ENCODE measurements at places on chromosomes 2 and 18.
A peak's percentile ranks its signal among the peaks of the same experiment; 100 is the strongest.

DNA sequence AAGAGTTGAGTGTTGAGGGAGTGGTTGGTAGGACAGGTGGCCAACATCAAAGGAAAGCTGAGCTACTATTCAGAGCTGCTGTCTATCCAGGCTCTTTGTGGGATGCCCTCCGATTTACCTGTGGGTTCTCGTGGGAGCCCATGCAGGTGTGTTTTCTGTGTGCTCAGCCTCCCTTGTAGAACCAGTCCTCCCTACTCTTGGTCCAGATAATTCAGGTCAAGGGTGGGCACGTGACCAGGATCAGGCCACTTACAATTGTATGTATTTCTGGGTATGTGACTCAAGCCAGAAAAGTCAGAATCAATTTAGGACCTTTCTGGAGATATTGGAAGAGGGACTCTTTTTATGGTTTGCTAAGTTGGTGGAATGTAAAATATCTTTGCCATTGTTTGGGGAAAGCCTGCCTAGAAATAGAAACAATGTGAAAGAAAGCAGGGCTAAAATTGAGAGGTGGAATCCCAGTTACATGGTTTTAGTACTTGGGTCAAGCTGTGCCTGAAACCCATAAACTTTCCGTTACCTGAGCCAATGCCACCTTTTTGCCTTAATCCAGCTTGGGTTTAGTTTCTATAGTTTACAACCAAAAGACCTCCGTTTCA, 93.2 kb downstream of the PDCL3 start:
- no peaks in the 10 kb centered on the region for H3K4me1 ChIP-seq
- H3K27ac ChIP-seq, result no peak overlapping the region
- DNase-seq, result no peak
- H3K4me3 ChIP-seq, result no peak overlapping the region

- no peaks in the 10 kb centered on the region for H3K27me3 ChIP-seq
- H3K36me3 ChIP-seq, result peaks cover 2% of the 10 kb centered on the region
- H3K4me1 ChIP-seq, result peaks cover 30% of the 10 kb centered on the region
- no peak overlapping the region for H3K4me3 ChIP-seq
- H3K27ac ChIP-seq, result peak overlapping the region; percentile 4
- no peak for DNase-seq
Measured at GRCh38 chr2:168201584-168202116, 45.7 kb downstream of the STK39 start.

- no peaks in the 10 kb centered on the region for H3K27me3 ChIP-seq
- DNase-seq, result no peak
- H3K27ac ChIP-seq, result peak overlapping the region; percentile 90
- peaks cover 44% of the 10 kb centered on the region for H3K4me1 ChIP-seq
- H3K4me3 ChIP-seq, result no peak overlapping the region
Measured at GRCh38 chr2:135745545-135745944, 3.9 kb downstream of the UBXN4 start.

- no peak for DNase-seq
- H3K4me3 ChIP-seq, result no peak overlapping the region
- H3K36me3 ChIP-seq, result peaks cover 3% of the 10 kb centered on the region
Measured at GRCh38 chr2:36392571-36393255, 37.1 kb downstream of the CRIM1 start.

Data from chondrocyte (in vitro differentiated cells).